Colonic mucosa (tissue), 4 donors: ENCODE measurements at places on chromosomes 5 and 9. TPM values are rescaled to one million over a fixed set of nuclear protein-coding genes. Genes with fewer than 3 reads are reported as not detected.

The IFNK gene
- total RNA-seq: not detected

The FAM78A gene
- total RNA-seq: 2.0 TPM

The SEPTIN8 gene
- total RNA-seq: 57.6 TPM

The LCN9 gene
- total RNA-seq: not detected

The NR2F1-AS1 gene
- total RNA-seq: 0.69 TPM

The TAF11L8 gene
- not detected for total RNA-seq

The CD14 gene
- 28.2 TPM for total RNA-seq

DNA sequence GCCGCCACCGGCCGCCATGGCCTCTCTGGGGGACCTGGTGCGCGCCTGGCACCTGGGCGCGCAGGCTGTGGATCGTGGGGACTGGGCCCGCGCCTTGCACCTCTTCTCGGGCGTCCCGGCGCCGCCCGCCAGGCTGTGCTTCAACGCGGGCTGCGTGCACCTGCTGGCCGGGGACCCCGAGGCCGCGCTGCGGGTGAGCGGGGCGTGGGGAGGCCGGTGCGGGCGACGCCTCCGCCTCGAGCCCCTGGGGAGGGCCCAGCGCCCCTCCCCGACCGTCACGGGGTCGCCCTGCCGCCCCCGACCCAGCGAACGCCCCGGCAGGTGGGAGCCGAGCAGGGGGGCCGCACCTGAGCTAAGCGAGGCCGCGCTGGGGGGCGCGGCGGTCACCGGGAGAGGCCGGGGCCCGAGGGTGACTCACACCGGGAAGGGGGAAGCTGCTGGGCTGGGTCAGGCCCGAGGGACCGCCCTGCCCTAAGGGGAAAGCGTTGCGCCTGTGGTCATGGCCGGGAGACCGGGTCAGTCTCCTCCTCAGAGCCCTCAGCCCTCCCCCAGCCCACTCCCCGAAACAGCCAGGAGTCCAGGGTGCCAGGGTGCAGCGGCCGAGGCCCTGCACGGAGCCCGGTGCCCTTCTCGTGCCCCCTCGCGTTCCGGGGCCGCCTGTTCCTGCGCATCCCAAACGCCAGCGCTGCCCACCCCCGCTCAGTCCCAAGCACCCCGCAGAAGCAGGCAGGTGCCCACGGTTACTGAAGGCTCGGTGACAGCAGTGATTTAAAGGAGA is 510 bp downstream of the NOXA1 start:
- peak; percentile 62 for DNase-seq

DNA sequence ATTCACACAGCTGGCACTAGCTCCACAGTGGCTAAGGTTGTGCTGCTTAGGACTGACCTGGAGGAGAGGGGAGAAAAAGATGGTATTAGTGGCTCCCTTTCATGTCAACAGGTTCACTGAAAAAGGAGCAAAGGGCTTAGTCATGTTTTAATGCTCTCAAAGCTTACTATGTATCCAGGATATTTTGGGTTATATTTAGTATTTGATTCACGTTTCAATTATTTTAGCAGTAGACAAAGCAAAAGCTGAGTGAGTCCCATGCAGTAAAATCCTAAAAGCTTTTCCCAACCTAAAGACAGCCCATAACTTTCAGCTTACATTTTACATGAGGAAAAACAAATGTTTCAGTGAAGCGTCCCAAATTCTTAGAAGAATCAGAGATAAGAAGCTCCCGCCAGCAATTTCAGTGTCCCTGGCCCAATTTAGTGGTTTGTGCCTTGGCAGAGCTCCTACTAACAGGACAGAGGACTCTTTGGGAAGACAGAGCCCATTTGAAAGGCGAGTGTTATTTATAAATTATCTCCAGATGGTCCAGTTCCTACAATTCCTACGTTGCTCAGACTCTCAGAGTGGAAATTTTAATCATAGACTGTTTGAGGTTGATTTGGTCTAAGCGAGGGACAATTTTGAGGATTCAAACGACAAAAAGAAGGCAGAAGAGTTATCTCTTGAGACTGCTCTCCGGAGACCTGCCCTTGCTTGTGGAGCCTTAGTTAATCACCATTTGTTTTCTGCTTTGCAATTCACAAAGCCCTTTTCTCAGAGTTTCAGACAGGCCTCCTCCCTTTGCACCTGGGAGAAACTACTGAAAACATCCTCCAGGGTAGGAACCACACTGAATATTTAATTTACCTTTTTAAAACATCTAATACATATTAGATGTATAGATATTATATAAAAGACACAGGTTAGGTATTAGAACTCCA is 225.0 kb upstream of the ANKRD55 start:
- no peak for DNase-seq

DNA sequence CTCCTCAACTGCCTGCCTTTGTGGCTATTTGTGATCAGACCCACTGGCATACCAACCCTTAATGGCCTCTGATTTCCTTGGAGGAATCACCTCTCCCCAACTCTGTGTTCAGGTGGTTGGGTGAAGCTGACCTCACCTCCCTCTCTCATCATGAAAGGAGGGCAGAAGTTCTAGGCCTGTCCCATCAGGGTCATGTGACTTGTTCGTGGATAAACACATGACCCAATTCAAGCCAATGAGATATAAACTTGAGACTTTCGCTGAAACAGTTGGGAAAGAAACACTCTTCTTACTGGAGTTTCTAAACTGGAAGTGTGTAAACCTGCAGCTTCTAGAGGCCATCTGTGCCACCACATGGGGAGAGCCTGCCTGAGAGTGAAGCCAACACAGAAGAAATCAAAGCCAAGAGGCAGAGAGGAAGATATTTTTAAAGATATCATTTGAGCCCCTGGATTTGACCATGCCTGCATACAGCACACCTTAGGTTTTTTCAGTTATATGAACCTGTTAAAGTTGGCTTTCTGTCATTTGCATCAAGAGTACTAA is 5.8 kb downstream of the GABBR2 start:
- no peak for DNase-seq

DNA sequence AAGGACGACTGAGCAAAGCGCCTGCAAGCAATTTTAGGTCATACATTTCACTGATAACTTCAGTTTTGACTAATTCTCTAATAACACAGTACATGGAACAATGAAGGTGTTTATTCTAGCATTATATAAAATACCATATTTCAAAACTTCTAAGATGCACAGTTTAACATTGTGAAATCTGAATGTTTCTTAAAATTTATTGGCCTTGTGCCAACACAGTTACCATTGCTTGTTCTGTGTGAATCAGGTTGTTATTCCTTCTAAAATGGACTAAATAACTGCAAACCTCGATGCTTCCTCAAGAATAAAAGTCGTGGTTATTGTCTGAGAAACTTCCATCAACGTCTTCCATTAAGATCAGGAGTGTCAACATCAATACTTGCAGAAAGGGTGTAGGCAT is 8.0 kb downstream of the MCC start:
- no peak for DNase-seq

- no peak for DNase-seq
Measured at GRCh38 chr5:16159636-16160035, 20.0 kb downstream of the MARCHF11 start.

DNA sequence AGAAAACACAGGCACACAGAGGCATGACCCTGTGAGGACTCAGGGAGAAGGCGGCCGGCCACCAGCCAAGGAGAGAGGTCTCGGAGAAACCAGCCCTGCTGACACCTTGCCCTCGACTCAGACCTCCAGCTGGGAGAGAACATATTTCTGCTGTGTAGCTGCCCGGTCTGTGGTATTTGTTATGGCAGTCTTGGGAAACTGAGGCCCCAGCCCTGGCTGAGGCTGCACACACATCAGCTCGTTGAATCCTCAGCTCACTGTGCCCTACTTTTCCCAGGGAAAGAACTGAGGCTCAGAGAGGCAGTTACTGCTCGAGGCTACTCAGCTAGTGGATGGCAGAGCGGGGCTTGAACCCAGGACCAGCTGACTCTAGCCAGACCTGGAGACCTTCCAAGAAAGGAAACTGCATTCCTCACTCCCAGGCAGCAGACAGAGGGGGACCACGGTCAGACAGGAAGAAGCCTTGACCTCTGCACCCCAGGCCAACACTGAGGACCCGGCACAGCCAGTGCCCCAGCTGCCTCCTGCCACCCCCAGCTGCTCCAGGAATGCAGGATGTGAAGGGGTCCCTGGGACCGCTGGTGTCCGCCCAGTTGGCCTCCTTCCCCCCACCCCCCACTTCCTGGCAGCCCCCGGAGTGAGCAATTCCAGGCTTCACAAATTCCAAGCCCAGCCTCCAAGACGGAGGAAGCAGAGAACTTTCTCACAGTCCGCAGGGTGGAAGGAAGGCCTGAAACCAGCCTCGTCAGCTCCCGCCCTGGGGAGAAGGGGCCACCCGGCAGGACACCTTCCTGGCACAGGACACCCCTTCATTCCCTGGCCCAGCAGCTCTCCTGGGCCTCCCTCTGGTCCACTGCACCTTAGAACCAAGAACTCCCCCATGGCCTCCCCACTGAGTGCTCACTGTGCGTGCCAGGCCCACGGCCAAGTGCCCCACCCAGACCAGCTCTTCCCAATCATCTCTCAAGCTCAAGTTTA is 69.9 kb downstream of the LRSAM1 start:
- DNase-seq: no peak

GRCh38 chr9:130961511-130962300 is 22.7 kb upstream of the FIBCD1 start:
- no peak for DNase-seq

- DNase-seq: no peak
Measured at GRCh38 chr9:136191099-136191959, 13.6 kb downstream of the LHX3 start.

- no peak for DNase-seq
Measured at GRCh38 chr9:529731-530130, 311.8 kb upstream of the DMRT1 start.

DNA sequence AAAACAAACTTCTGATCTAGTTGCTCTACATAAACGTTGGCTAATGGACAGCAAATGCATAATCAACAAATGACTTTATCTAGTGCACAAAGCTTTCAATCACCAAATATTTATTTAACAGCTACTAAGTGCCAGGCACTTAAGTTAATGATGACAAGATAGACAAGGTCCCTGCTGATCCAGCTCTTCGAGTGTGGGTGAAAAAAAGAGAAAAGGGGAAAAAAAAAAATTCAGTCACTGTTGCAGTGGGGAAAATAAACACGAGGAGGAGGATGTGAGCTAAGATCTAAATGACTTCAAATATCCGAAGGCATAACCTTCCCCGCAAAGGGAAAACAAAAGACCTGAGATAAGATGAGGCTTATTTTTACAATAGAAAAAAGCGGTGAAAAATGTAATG is 9.6 kb downstream of the PSIP1 start:
- DNase-seq: no peak

DNA sequence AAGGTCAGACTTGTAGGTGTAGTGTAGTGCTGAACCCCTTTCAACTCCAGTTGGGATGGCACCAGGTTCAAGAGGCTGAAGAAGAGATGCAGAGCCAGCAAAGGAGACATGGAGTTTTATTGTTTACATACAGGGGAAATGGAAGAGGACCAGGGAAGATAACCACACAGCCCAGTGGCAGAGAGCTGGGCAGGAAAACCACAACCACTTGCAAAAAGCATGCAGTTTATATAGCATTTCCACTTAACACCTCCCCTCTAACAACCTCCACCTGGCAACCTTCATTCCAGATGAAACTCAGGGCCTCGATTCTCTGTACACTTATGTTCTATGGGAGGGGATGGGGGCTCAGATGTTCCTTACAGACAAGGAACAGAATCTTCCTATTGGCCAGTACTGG is 56.9 kb downstream of the SNX24 start:
- no peak for DNase-seq
